ENCODE measurements at places on chromosomes 5 and 9. TPM values are rescaled to one million over a fixed set of nuclear protein-coding genes. Genes with fewer than 3 reads are reported as not detected.

Gene KDM3B
- polyA plus RNA-seq = 15.4 TPM

Gene PCAT7
- polyA plus RNA-seq = not detected

Gene CCDC171
- 0.36 TPM for polyA plus RNA-seq

Gene MUSK
- not detected for polyA plus RNA-seq

Gene SLC22A5
- 1.3 TPM for polyA plus RNA-seq

Data from CD4-positive, CD25-positive, alpha-beta regulatory T cell (primary cell).